ENCODE measurements at places on chromosomes 5 and 9. TPM values are rescaled to one million over a fixed set of nuclear protein-coding genes. Genes with fewer than 3 reads are reported as not detected.
A peak's percentile ranks its signal among the peaks of the same experiment; 100 is the strongest.

GRCh38 chr5:97534166-97534565 lies 351.1 kb upstream of the RIOK2 start:
- peaks cover 2% of the 10 kb centered on the region for H3K27me3 ChIP-seq
- no peak overlapping the region for H3K4me3 ChIP-seq
- H3K4me1 ChIP-seq: peaks cover 13% of the 10 kb centered on the region

- no peak for DNase-seq
- no peak overlapping the region for H3K4me3 ChIP-seq
- H3K27ac ChIP-seq: no peak overlapping the region
- peaks cover 45% of the 10 kb centered on the region for H3K4me1 ChIP-seq
Observed at GRCh38 chr5:142114687-142115086, 6.1 kb downstream of the NDFIP1 start.

GRCh38 chr5:36414869-36415282 lies 113.2 kb upstream of the RANBP3L start:
- H3K4me3 ChIP-seq: no peak overlapping the region
- H3K27ac ChIP-seq: no peak overlapping the region
- H3K4me1 ChIP-seq: peaks cover 2% of the 10 kb centered on the region
- DNase-seq: no peak
- peaks cover 44% of the 10 kb centered on the region for H3K27me3 ChIP-seq

DNA sequence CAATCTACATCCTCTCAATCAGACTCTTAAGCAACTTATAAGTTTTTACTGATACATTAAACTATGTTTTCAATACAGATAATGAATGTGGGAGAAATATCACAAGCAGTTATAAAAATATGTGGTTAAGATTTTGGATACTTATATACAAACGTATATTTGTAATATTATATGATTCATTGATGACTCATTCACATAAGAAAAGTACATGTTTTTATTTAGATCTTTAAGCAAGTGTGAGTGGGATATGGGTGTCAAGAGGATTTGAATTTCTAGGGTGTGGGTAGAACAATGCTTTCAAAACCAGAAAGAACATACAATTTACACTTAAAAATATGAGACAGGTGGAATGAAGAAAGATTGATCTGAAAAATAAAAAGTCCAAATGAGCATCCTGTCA lies 36.1 kb upstream of the ISL1 start:
- H3K36me3 ChIP-seq: no peaks in the 10 kb centered on the region
- no peaks in the 10 kb centered on the region for H3K27me3 ChIP-seq
- no peak overlapping the region for H3K4me3 ChIP-seq
- no peak for DNase-seq
- no peak overlapping the region for H3K27ac ChIP-seq

DNA sequence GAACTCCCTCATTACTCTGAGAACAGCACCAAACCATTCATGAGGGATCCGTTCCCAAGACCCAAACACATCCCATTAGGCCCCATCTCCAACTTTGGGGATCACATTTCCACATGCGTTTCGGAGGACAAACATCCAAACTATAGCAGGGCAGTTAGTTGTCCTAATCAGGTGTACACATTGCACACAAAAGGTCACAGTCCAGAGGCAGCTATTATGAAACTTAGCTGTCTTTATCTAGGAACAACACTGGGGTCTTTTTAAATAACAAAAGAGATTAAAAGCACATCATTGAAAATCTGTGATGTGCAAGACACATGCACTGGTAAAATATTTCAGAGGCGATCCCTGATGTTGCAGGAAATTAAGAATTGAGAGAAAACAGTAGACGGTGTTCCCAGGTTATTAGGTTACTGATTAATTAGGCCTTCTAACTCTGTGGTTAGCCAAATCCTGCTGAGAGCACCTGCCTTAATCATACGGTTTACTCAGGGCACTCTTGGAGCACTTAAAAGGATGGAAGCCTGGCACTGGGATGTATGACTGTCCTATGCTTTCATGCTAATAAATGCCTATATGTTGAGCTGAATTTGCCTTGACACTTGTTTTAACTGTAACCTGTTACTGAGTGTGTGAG lies 1574.5 kb upstream of the WWC1 start:
- DNase-seq: no peak
- H3K27ac ChIP-seq: no peak overlapping the region
- H3K4me1 ChIP-seq: no peaks in the 10 kb centered on the region
- no peaks in the 10 kb centered on the region for H3K36me3 ChIP-seq

DNA sequence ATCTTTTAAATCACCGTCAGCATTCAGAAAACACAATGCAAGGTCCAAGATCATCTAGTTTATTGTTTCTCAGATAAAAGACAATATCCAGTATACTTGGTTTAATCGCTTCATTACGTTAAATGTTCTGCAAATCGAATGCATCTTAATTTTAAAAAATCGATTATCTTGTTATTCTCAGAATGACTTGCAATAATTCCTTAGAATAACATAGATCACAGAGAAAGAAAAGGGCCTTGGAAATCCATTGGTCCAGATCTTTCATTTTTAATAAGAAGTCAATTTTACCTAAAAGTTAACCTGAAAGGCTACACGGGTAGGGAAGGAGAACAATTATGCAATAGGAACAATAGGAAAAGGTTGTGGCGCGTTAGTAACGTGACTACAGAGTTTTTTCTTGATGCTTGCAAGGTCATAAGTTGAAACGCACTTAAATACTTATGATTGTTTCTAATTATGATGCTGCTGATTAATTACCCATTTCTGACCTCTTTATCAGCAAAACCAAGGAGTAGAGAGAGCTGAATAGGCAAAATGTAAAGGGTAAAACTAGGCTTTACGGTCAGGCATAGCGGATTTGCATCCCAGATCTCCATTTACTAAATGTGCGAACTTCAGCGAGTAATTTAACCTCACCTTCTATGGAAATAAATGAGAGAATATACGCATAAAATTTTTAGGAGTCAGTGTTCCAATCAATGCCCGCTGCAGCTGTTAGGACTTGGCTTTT lies 769 bp upstream of the LYRM7 start:
- H3K4me1 ChIP-seq: peaks cover 23% of the 10 kb centered on the region
- H3K27ac ChIP-seq: peak overlapping the region; percentile 81
- H3K36me3 ChIP-seq: no peaks in the 10 kb centered on the region
- H3K27me3 ChIP-seq: no peaks in the 10 kb centered on the region

- H3K27me3 ChIP-seq: peaks cover 36% of the 10 kb centered on the region
- DNase-seq: no peak
- H3K4me3 ChIP-seq: no peak overlapping the region
- H3K27ac ChIP-seq: no peak overlapping the region
- no peaks in the 10 kb centered on the region for H3K36me3 ChIP-seq
Observed at GRCh38 chr9:4435197-4435596, 55.1 kb upstream of the SLC1A1 start.

DNA sequence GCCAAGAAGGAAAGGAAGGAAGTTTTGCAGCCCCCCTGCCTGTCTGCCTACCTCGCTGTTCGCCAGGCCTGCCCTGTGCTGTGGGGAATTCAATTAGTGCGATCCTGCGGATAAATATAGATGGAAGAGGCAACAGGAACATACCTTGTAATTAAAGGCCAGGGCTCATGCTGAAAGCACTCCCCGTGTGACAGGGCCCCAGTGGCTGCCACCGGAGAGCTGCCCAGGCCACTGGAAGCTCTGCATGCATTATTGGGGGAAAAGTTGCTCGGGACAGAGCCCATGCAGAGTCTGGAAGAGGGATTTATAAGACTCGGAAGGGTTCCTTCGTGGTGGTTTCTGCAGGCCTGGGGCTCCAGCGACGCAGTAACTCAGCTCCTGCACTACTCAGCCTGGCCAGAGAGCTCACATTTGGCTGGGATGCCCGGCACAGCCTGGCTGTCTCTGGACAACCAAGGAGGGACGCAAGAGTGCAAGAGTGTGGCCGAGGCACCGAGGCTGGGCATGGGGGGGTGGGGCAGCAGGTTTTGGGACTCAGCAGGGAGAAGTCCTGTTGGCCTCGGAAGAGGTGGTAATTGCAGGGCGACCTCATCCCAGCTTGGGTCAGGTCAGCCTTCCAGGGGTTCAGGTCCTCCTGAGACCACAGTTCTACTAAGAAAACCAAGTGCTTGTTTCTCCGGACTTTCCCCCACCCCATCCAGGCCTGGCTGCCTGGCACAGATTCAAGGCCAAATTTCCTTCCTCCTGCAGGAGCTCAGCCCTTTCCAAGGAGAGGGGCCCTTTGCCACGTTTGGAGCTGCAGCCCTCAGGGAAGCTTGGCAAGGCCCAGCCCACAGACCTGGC lies 68.1 kb upstream of the GGTA1 start:
- peak overlapping the region; percentile 58 for H3K27ac ChIP-seq
- peak overlapping the region; percentile 44 for H3K4me3 ChIP-seq
- peaks cover 29% of the 10 kb centered on the region for H3K4me1 ChIP-seq
- no peaks in the 10 kb centered on the region for H3K36me3 ChIP-seq
- no peak for DNase-seq

- peaks cover 12% of the 10 kb centered on the region for H3K4me1 ChIP-seq
- H3K36me3 ChIP-seq: peaks cover 2% of the 10 kb centered on the region
- no peaks in the 10 kb centered on the region for H3K27me3 ChIP-seq
- no peak within 1 kb of the TSS for H3K27ac ChIP-seq
Observed at GRCh38 chr9:100472788-100473275, at the start of gene TMEFF1. TMEFF1 (plus strand) TSS chr9:100473149; CDS start chr9:100473545, 396 bp downstream.

Gene SPINK5
- 4.1 TPM for total RNA-seq

GRCh38 chr5:143629871-143630659 lies 181.9 kb upstream of the HMHB1 start:
- DNase-seq: no peak
- H3K4me1 ChIP-seq: peaks cover 11% of the 10 kb centered on the region
- H3K27ac ChIP-seq: no peak overlapping the region
- H3K4me3 ChIP-seq: no peak overlapping the region

GRCh38 chr5:139120521-139120920 lies 77.6 kb downstream of the SIL1 start:
- H3K4me3 ChIP-seq: no peak overlapping the region
- peaks cover 20% of the 10 kb centered on the region for H3K36me3 ChIP-seq
- no peak overlapping the region for H3K27ac ChIP-seq
- H3K27me3 ChIP-seq: no peaks in the 10 kb centered on the region

DNA sequence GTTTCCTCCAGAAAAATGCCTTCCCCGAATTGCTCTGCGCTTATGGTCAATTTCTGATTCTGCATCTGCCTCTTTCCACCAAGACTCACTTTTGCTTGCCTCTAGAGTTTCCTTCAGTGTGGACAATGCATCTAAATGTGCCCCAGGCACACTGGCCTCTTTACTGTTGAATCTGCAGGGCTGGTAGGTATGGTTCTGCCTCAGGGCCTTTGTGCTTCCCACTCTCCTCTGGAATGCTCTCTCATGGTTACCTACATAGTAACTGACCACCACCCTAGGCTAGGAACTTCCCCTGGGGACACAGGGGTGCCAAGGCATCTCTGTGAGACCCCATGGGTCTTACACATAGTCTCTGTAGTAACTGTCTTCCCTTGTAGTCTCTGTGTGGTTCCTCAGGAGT lies 1258.6 kb downstream of the CDH12 start:
- no peak for DNase-seq
- no peaks in the 10 kb centered on the region for H3K4me1 ChIP-seq
- H3K27me3 ChIP-seq: no peaks in the 10 kb centered on the region
- no peaks in the 10 kb centered on the region for H3K36me3 ChIP-seq

DNA sequence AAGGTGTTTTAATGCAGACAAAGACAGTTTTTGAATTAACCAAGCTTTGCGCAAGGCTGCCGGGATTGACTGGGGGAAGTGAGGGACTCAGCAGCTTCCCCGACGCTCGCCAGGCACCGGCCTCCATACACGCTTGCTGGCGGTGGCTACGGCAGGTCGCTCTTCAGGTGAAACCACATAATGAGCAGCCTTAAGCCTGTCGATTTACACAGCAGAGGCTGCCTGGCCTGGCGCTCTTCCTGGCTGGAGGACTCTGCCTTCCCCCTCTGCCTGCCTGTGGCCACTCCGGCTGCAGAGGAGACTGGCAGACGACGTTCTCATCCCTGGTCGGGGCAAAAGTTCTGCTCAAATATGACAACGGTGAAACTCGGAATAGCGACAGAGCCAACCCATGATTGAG lies 9.0 kb upstream of the NOTCH1 start:
- no peak for DNase-seq
- no peaks in the 10 kb centered on the region for H3K36me3 ChIP-seq
- no peak overlapping the region for H3K27ac ChIP-seq
- H3K4me1 ChIP-seq: peaks cover 50% of the 10 kb centered on the region

DNA sequence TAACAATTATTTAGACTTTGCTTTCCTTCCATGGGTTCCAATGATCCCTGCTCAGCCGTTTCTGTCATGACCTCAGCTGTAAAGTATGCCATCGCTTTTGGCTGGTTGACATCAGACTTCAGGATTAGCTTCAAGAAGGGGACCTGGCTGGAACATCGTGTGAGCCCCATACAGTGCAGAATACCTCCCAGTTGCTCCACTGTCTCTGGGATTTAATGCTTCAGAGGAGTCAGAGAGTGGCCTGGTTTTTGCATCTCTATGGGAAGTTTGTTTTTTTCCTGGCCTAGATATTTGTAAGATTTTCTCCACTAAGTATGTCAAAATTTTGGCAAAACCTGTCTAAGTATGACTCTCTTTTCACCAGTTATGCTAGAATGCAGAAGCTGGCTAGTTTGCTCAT lies 216.9 kb downstream of the GABBR2 start:
- H3K36me3 ChIP-seq: no peaks in the 10 kb centered on the region
- peaks cover 9% of the 10 kb centered on the region for H3K4me1 ChIP-seq
- no peak overlapping the region for H3K27ac ChIP-seq
- peaks cover 11% of the 10 kb centered on the region for H3K27me3 ChIP-seq
- no peak overlapping the region for H3K4me3 ChIP-seq

Gene PAIP1
- total RNA-seq: 104 TPM

DNA sequence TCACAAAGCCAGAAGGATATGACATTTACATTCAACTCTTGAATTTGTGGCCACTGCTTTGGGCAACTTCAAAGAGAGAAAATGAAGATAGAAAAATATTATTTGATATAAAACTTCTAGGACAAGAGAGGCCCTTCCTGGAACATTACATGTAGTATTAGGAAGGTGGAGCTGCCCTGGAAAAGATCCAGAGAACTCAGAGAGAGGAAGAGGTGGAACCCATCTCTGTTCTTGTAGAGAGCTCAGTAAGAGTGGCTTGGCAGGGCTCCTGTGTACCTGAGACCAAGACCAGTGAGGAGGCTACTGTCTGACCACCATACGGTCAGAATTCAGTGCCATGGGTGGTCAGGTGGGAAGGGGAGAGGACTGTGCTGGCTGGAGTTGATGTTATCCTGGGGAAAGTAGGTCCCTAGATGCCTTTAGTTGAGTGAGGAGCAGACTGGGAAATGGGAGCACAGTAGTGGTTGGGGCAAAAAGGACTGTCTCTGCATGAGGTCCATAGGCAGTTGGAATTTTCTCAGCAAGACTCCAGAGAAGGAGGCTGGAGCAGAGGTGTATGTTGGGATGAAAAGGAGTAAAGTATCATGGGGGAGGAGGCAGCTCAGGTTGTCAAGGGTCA lies 7.6 kb downstream of the TGFBI start:
- H3K27ac ChIP-seq: no peak overlapping the region
- DNase-seq: no peak
- H3K4me3 ChIP-seq: no peak overlapping the region
- H3K36me3 ChIP-seq: peaks cover 29% of the 10 kb centered on the region
- H3K27me3 ChIP-seq: no peaks in the 10 kb centered on the region

DNA sequence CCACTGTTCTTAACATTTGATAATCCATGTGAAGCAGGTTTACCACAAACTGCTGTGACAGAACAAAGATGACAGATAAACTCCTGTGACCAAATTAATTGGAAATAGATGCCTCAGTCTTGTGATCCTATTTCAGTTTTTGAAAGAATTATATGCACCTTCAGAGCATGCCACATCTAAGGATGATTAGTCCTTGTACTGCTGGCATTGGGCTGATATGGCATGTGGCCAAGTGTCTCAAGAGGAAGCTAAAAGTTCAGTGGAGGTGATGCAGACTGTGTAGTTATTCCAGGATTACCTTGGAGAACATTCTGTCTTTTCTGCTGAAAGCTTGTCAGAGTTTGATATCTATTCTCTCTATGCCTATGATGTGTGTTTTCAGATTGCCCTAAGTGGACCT lies 314.4 kb upstream of the EFNA5 start:
- H3K4me3 ChIP-seq: no peak overlapping the region
- no peaks in the 10 kb centered on the region for H3K27me3 ChIP-seq
- H3K4me1 ChIP-seq: peaks cover 9% of the 10 kb centered on the region
- H3K36me3 ChIP-seq: no peaks in the 10 kb centered on the region
- no peak for DNase-seq
